Activated CD8-positive, alpha-beta T cell treated with anti-CD3 and anti-CD28 coated beads, Interleukin-2, amount 10 ng/mL, durations not matched to agents 7 days and 5 days (primary cell): ENCODE measurements at places on chromosomes 1 and 21. TPM values are rescaled to one million over a fixed set of nuclear protein-coding genes. Genes with fewer than 3 reads are reported as not detected.

Gene ABCA4
- total RNA-seq, result not detected

Gene OR10Z1
- not detected for total RNA-seq

Gene RPRD2
- 29.5 TPM for total RNA-seq

Gene OLFML2B
- not detected for total RNA-seq

Gene SPRR3
- not detected for total RNA-seq

Gene SIM2
- total RNA-seq, result not detected

Gene CD5L
- total RNA-seq, result not detected

Gene VAV3
- total RNA-seq, result 6.9 TPM

Gene AKR7A3
- 0.37 TPM for total RNA-seq
